ENCODE measurements at places on chromosomes 4 and X.

DNA sequence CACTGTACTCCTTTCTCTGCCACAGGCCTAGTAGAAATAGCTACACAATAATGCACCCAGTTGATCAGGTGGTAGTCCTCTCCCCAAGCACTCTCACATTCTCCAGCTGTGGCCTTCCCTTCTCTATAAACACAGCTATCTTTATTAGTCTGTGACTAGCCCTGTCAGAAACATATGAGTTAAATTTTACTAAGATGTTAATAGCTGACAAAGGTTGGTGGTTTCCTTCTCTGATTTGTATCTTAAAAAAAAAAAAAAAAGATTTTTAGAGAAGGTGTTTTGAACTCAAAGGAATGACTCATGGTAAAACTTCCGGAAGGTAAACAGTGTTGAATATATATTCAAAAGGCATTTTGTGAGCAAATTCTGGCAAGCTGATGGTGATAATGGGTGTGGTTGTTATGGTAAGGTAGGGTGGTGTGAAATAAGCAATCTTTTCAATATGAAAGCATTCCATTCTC, 327.4 kb downstream of the PPP3CA start:
- peak; percentile 82 for DNase-seq

DNA sequence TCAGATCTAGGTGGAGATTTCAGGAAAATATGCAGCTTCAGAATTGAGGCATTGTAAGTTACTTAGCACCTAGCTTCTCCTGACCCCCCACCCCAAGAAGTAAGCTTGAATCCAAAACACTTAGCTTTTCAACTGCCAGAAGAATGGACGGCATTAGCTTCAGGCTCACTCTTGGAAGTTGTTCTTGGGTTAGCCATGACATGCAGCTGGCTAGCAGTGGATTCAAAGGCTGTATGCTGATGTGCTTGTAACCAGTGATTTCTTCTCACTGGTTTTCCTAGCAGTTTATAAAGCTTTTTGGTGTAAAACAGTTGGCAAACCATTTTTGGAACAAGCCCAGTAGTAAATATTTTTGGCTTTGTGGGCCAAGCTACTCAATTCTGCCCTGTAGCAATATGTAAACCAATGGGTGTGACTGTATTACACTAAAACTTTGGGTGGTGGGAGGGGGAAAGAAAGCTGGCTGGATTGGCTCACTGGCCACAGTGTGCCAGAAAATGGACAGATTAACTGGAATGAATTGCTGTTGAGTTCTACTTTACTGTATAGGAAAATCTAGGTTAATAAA, 85.6 kb downstream of the SHROOM2 start:
- no peak for DNase-seq

- DNase-seq: peak; percentile 46
Measured at GRCh38 chr4:121822796-121823504, 733 bp downstream of the CCNA2 start.

GRCh38 chr4:177349191-177349590, 39.5 kb downstream of the NEIL3 start:
- no peak for DNase-seq

DNA sequence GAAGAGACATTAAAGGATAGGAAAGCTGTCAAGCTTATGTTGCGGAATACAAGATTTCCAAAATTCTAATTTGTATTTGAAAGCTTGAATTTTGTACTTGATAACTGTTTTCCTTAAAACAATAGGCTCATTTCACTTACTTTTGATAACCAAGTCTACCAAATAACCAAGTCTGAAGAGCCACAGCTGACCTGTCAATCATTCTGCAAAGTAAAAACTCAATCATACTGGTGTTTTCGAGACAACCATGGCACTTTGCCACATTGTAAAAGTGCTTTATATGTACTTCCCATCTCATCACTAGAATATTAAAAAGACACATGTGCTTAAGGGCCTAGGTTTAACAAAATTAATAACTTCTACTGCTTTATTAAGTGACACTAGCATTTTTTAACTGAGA, 47.9 kb downstream of the LEF1 start:
- DNase-seq: no peak
